CD4-positive, alpha-beta T cell treated with Interleukin-21 for 1 hour (primary cell): ENCODE measurements at places on chromosomes 5 and 9.

DNA sequence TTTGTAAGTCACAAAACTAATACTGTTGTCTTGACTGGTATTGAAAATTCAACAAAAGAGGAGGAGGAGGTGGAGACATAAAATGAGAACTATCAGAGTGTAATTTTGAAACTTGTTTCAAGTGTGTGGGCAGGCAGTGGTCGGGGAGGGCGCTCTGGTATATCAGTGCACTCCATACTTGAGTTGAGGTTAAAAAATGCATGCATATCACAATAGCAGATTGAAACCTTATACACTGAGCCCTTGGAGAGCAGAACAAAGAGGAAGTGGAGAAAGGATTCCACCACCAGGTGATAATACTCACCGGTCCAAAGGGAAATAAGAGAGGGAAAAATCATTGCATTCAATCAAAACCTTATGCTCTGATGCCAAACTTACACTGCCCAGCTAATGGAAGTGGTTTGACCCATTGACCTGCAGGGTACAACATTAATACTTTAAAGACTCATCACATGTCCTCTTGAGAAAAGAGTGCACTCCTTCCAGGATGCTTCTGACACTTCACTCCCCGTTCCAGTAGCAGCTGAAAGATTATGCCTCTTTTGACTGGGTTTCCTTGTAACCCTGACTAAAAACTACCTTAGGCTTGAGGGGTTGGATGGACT is 79.5 kb upstream of the FAM169A start:
- no peak for DNase-seq

- no peak for DNase-seq
Measured at GRCh38 chr9:117415358-117415914, 579 bp upstream of the ASTN2 start.

- DNase-seq, result no peak
Measured at GRCh38 chr5:176619569-176620332, 9.8 kb upstream of the GPRIN1 start.

DNA sequence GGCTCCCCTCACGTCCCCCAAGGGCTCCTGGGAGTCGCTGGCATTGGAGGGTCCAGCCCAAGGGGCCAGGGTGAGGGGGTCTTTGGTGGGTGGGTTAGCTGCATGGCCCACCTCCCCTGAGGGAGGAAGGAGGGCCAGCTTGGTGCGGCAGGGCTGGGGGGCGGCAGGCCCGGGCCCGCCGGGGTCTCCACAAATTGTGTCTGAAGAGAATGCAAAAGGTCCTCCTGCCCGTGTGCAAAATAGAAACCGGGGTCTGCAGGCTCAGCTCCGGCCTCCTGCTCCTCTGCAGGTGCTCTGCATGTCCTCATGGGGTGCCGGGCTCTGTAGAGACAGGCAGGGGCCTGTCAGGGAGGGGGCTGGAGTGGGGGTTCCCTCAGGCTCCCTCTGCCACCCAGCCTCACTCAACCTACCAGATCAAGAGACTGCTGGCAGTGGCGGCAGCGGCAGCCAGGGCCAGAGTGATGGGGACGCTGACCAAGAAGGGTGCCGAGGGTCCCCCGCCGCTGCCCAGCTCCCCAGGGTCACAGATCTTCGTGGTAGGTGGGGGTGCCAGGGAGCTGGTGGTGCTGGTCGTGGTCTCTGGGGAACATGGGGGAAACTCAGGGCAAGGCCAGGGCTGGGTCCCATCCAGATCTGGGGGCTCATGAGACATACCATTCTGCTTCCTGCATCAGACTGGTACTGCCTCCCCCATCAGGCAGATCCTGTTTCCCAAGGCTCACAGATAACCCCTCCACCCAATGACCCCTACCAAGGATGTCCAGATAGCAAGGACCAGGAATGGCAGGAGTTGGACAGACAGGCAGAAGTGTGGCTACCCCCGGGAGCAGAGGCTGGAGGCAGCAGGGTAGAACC is 29.2 kb upstream of the ENHO start:
- DNase-seq, result no peak

DNA sequence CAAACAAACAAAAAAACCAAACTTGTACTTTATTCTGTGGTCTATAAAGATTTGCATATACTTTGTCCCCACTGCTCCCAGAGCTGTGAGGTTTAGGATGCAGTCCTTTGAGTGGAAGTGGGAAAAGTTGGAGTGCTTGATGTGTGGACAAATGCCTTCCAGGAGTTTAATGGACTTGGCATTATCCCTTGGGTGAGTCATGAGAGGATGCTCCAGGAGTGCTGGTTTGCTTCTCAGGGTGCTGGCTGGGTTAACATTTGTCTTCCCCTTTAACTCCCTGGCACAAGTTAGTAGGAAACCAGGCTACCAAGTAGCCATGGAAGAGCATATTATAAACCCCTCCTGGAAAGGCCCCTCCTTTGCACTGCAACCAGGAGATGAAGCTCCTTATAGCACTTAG is 417.4 kb upstream of the RIOK2 start:
- DNase-seq, result no peak

DNA sequence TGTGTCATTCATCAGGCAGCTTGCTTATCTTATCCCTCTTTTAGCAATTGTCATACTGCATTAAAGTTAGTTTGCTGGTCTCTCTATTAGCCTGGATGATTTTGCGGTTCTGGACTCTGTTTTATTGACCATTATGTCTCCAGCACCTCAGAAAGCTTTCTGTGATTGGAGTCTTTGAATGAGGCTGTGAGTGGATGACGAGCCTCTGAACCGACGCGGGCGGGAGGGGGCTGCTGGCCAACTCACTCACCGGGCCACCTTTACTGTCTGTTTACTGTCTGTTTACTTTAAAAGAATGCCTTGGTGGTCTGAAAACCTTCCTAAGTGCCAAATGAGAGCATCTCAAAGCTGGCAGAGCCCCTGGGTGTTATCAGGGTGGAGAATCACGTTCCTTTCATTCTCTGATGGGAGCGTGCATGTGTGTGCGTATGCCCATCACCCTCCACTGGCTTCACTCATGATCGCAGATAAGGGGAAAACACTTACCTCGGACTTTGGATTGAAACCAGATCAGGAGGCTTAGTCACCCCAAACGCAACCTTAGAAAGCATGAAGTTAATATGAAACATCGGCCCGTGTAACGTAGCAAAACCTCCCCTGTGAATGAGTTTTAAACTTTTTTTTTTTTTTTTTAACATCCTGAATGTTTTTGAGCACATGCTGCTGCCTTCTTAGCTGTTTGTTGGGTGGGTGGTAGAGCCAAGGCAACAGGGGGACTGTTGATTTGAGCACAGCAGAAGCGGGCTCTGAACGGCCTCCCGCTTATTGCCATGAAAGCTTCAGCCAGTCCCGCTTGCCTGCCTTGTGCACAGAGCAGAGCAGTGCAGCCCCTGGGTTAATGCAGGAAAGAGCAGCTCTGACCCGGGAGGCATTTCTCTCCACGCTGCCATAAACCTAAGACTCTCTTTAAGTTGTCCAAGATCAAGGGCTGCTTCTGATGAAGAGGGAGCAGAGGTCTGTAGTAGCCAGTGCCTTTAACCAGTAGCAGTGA is 173.6 kb downstream of the GADD45G start:
- DNase-seq, result no peak
